ENCODE measurements at places on chromosomes 4 and X.

- DNase-seq, result no peak
These were observed 702 bp upstream of the CDKN2AIP start for GRCh38 chr4:183443655-183444213.

DNA sequence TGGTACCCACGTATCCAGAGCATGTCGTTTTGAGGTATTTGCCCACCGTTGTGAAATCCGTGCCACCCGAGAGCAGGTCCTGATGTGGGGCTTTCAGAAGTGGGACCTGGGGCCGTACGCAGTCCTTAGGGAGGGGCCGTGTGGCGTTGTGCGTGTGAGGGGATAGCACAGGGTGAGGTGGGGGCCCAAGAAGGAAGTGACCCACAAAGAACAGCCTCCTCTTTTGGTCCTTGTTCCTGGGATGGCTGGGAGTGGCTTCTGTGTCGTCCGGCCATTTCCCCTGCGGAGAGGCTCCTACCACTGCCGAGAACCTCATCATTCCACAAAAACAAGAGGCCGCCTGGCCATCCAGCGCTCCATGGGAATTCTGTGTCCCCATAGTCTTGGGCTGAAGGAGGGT is 17.0 kb upstream of the MSANTD1 start:
- no peak for DNase-seq

DNA sequence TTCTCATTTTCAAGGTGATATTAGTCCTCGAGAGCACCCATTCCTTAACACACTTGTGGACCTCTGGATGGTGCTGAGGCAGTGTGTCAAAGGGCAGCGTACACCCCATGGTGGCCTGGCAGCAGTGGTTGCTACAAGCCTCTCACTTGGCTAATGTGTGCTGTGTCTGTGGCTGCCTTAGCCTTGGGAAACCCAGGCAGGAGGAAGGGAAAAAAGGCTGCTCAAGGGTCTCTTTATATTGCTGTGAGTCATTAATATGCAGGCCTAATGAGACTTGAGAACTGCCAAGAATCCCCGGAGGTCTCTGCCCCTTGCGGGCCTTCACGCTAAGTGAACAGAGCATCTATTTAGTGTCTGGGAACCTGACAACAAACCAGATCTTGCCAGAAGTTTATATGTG is 7.0 kb downstream of the PCDH10 start:
- no peak for DNase-seq

GRCh38 chrX:44815681-44816080 is 28.1 kb upstream of the DUSP21 start:
- no peak for DNase-seq

DNA sequence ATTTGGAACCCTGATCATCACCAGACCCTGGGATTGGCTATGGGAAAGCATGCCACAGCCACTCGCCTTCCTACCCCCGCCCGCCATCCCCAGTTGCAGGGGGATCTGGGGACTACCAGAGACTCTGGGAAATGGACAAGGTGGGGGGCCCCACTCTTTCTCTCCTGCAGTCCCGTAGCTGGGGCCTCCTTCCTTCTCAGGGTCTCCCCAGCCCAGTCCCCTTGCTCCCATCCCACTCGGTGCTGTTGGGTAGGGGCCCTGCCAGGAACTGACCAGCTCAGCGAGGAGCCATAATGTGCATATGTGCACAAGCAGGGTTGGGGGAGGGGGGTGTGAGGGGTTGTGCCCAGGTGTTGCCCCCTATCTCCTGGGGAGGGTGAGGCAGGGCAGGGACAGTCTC is 3.4 kb upstream of the USP11 start:
- DNase-seq, result no peak

- DNase-seq, result peak; percentile 69
These were observed 958 bp upstream of the UGT2B7 start for GRCh38 chr4:69095301-69095731.

All from Panc1 (cell line).